ENCODE measurements at places on chromosomes 12 and 14.
A peak's percentile ranks its signal among the peaks of the same experiment; 100 is the strongest.

GRCh38 chr12:76804435-76804976, 40.6 kb downstream of the ZDHHC17 start:
- DNase-seq, result no peak

GRCh38 chr14:75158843-75159614, 17.4 kb downstream of the TMED10 start:
- no peak for DNase-seq

GRCh38 chr14:104639885-104640548, 35.4 kb upstream of the TMEM179 start:
- DNase-seq, result peak; percentile 85

- no peak for DNase-seq
Observed at GRCh38 chr12:70359458-70360197, 6.5 kb upstream of the KCNMB4 start.

- DNase-seq, result peak; percentile 72
Observed at GRCh38 chr12:7806863-7807487, 17.8 kb downstream of the NANOG start.

- no peak for DNase-seq
Observed at GRCh38 chr12:121918679-121919038, 267 bp downstream of the CFAP251 start.

Measured in right cardiac atrium (tissue), 5 donors.